ENCODE measurements at places on chromosomes 3 and 15.

DNA sequence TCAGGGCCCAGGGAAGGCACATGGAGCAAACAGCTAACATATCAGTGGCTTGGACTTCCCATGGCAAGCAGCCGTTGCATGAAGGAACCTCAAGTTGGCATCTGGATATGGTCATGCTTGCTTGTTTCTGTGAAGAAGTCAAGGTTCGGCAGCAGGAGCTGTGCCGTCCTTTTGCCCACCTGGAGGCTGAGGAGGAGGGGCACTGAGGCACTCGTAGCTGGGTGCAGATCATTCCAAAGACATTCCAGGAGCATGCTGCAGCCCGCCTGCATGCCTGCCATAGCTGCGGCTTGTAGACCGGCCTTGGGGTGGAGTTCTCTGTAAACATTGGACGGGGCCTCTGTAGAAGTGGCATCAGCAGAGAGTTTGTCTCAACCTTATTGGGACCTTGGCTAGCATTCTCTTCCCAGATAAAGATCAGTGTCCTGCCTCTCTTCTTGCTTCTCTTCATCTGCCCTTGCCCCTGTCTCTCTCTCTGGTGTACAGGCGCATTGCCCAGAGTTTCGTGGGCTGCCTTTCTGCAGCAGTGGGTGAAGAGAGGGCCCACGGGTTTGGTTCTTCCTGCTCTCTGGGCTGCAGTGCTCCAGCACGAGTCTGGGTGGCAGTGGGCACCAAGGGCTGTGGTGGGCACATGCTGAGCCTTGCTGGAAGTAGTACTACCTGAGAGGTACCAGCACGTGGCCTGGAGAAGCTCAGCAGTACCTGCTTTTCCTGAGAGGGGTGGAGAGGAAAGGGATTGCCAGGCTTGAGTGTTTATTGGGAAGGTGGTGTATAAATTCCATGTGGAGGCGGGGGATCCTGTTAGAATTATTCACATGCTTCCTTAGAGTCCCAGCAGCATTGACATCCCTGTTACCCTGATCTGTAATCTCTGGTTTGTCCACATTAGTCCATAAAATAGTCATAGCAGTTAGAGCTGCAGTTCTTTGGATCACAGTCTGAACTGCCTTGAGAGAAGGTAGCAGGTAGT, 49.4 kb downstream of the CHCHD6 start:
- no peak for DNase-seq

DNA sequence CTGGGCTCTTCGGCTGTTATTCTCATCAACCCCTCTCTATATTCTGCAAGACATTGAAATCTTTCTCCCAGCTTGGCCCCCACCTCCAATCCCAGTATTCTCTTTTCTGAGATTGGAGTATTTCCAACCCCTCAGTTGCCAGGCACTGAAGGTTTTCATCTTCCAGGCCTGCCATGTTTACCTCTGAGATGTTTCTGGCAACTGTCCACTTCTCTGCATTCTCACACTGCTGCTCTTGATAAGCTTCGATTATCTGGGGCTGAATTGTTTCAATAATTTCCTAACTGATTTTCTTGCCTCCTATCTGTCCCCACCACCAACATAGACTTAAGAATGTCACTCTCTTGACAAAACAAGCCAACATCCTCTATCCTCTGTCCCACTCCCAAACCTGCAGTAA, 1.4 kb upstream of the GPR156 start:
- no peak for DNase-seq

GRCh38 chr15:22224241-22224671, 143.9 kb downstream of the OR4M2 start:
- DNase-seq: no peak

DNA sequence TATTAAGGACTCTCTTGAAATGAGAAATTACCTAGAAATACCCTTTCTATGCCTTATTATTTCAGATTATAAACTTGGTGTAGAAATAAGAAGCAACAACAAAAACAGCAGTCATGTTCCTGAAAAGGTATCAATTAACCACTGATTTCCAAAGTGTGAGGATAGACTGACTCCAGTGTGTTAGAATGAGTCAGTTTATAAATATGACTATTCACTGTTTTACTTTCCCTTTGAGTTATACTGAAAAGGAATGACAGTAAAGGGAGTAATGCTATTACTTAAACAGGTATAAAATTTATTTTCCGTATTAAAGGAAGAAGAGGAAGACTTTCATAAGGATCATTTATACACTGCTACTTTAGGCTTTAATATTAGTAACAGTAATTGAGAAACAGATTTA, 12.9 kb downstream of the GMNC start:
- DNase-seq: no peak

GRCh38 chr3:169387751-169388696, 275.5 kb downstream of the MECOM start:
- no peak for DNase-seq

GRCh38 chr3:7504886-7505775, 644.2 kb downstream of the GRM7 start:
- no peak for DNase-seq
